ENCODE measurements at places on chromosomes 16 and 17. TPM values are rescaled to one million over a fixed set of nuclear protein-coding genes. Genes with fewer than 3 reads are reported as not detected.

DNA sequence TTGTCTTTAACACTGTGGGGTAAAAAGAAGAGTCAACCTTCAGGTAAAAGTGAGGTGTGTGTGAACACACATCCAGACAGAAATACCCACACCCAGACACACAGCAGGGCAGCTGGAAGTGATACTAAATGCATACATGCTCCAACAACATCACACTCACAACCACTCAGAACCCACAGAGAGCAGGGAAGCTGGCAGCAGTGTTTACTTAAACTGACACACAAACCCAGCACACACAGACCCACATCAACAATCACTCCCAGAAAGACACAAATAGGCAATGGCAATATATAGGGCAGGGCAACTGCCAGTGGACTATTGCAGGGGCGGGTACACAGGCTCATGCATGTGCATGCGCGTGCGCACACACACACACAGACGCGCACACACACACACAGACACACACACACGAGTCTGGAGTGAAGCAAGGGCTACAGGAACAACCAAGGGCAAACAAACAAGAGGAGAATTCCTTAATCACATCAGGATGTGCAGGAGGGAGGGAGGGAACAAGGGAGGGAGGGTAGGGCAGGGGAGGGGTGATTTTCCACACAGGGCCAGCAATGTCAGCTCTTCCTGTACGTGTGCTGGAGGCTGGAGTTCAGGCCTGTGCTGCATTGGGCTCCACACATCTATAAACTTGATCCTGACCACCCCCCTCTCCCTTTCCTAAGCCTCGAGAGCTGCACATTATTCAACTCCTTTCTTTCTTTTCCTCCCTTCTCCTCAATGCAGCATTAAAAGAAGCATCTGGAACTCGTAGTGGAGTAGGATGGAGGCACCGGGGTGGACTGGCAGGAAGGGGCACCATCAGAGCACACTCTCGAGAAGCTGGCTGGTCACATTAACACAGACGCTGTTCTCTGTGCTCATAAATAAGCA lies 30.1 kb downstream of the HIC1 start:
- DNase-seq = no peak

DNA sequence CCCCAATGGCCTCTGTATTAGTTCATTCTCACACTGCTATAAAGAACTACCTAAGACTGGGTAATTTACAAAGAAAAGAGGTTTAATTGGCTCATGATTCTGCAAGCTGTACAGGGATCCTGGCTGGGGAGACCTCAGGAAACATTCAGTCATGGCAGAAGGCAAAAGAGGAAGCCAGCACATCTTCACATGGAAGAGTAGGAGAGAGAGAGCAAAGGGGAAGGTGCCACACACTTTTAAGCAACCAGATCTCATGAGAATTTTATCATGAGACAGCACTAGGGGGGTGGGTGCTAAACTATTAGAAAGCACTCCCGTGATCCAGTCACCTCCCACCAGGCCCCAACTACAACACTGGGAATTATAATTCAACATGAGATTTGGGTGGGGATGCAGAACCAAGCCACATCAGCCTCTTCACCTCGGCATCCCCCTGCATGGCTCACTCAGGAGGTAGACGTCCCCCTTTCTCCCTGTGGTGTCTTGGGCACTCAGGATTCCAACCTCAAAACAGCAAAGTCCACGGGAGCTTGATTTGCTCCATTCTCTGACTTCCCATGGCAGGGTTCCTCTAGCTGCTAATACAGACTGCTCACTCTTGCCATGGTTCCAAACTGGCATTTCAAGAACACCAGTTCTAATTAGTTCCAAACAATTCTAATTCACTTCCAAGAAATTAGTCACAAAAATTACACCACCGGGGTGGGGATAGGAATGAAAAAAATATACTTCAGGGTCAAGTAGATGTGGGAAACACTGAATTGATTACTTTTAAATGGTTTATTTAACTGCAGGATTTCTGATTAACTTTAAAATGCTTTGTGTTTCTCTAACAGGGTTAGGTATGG lies 203.8 kb upstream of the HSBP1 start:
- DNase-seq = no peak

DNA sequence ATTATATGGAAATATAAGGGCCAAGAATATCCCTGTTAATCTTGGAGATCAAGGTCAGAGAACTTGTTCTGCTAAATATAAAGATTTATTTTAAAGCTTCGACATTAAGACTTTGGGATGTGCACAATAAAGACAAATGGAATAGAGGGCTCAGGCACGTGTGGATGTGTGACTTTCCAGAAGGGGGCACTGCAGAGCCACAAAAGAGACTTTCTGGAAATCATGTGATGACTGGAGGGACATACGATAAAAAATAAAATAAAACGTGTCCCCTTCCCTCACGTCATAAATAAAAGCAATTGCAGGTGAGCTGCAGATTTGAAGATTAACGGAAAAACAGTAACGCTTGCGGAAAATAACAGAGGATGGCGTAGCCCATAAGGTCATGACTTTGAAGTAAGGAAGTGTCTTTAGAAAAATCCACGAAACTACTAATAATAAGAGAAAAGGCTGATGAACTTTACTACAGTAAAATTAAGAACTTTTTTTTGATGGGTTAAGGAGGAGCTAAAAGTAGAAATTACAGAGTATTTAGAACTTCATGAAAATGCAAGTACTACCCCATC lies 9.4 kb upstream of the ENGASE start:
- peak; percentile 65 for DNase-seq

DNA sequence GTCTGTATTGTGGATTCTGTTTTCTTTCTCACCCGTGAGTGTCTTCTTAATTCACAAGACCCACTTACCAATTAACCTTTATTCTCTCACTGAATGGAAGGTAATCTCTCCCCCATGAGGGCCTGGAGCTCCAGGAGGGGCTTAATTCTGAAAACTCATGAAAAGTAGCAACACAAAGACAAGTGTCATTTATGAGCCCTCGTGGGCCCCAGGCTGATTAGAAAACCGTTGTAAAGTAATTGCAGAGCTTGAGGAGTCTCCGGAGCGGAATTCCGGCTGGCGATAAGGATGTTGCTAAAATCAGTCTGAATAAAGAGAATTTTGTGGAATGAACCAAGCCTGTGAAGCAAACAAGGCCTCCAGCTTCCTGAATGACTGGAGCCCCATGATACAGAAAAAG lies 301.5 kb downstream of the HAPSTR1 start:
- no peak for DNase-seq

DNA sequence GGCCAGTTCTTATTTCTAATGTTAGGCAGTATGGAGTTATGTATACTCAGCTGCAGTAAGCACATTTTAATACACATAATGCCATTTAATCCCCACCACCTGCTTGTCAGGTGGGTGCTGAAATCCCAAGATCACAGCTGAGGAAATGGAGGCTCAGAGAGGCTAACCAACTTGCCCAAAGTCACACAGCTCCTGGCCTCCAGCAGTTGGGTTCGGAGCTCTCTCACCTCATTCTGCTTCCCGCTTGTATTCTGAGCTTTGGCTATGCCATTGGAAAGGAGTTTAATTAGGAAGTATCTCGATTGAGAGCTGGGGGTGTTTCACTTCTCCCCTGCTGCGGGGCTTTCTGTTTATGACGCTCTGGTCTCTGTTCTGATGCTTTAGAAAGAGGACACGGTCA lies 72.6 kb upstream of the CACNG5 start:
- DNase-seq = no peak

NKD1 gene
- total RNA-seq = 2.4 TPM

DNA sequence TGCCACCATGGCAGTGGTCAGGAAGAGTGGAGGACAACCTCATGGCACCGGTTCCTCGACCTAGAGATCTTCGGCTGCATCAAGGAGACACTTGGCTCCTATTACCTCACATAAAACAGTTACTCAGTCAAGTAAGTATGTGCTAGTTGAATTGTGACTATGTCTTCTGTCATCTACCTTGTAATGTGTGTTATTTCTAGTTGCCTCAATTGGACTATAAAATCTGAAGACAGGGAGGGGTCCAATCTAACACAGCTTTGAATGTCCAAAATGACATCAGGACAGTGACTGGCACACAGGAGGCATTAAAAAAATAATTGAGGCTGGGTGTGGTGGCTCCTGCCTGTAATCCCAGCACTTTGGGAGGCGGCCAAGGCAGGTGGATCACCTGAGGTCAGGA lies 17.2 kb downstream of the C16orf86 start:
- no peak for DNase-seq

DNA sequence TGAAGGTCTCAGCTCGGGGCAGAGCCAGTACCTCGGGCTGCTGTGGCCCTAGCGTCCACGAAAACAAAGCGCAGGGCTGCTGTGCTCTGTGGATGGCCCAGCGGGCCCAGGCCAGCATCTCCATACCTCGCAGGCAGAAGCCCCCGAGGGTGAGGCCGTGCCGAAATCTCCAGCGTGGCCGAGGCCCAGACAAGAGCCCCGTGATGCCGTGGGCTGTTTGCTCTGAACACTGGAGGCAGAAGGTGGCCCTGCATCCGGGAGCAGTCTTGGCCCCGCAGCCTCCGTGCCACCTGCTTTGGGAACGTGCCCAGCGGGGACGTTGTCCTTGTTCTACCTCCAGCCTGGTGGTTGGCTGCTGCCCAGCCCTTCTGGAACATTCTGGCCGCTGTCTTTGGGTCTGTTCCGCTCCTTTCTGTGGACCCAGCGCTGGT lies 121.4 kb downstream of the BANP start:
- DNase-seq = no peak

KRTAP4-3 gene
- total RNA-seq = not detected
